Amniotic stem cell (primary cell): ENCODE measurements at places on chromosomes 4 and X.

DNA sequence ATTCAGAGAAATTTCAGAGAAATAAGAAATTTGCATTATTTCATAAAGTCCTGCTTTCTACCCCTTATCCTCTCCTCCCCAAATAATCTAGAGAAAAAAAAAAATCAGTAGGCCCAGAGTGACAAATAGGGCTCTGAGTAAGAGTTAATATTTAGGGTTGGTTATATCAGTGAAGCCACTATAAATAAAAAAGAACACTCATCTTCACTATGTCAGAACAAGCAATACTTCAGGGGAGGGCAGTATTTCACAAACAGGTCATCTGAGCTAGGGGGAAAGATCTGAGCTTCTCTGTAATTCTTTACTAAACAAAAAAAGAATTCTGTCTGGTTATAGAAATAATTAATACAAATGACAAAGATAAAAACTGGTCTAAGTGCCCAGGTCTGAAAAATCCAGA is 39.4 kb downstream of the PDE5A start:
- DNase-seq = no peak

DNA sequence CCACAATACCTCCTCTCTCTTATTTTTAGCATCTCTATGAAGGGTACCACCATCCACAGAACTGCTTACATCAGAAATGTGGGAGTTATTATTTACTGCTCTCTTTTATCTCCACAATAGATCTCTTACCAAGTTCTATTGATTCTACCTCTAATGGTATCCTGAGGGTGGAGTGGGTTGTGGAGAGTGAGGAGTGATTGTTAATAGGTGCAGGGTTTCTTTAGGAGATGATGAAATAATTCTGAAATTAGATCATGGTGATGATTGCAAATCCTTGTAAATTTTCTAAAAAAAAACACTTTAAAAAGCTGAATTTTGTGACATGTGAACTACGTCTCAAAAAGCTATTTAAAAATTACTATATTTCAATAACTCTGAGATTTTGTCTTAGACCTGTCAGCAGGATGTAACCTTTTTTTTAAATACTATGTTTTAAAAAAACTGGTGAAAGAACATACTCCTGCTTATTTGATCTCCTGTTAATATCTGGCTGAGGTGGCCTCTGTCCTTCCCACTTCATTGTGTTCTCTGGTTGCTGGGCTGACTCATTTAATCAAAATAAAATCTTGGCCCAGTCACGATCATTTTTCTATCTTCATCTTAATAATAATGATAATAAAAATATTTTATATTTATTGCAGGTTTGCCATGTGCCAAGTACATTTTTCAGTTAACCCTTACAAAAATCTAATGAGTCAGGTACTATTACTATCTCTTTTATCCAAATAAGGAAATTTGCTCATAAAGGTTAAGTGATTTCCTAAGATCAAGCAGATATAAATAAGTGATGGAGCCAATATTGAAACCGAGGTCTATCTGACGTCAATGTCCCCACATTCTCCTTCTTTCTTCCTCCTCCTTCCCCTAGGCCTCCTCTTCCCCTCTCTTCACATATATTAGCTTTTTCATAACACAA is 73.5 kb downstream of the GLUD2 start:
- DNase-seq = no peak

- no peak for DNase-seq
Measured at GRCh38 chr4:168574581-168575295, 77.9 kb downstream of the PALLD start.

GRCh38 chr4:109820563-109820962 is 5.0 kb downstream of the GAR1 start:
- DNase-seq = no peak

GRCh38 chrX:110437686-110438085 is 79.0 kb downstream of the RTL9 start:
- no peak for DNase-seq

GRCh38 chr4:1053080-1053661 is 41.7 kb downstream of the FGFRL1 start:
- peak; percentile 68 for DNase-seq

DNA sequence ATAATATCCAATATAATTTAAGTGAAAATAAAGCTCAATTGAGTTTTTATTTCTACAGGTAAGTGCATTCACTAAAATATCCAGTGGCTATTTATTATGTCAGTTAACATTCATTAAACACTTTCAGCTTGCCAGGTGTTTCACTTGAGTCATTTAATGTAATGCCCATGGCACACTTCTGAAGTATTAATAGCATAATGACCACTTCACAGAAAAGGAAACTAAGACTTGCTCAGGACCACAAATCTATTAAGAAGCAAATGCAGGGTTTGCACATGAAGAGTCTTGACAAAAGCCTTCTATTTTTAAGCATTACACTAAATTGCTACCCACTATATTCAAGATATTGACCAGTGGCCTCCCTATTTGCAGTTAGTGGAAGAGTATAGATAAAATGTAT is 612.7 kb downstream of the KCTD8 start:
- no peak for DNase-seq

DNA sequence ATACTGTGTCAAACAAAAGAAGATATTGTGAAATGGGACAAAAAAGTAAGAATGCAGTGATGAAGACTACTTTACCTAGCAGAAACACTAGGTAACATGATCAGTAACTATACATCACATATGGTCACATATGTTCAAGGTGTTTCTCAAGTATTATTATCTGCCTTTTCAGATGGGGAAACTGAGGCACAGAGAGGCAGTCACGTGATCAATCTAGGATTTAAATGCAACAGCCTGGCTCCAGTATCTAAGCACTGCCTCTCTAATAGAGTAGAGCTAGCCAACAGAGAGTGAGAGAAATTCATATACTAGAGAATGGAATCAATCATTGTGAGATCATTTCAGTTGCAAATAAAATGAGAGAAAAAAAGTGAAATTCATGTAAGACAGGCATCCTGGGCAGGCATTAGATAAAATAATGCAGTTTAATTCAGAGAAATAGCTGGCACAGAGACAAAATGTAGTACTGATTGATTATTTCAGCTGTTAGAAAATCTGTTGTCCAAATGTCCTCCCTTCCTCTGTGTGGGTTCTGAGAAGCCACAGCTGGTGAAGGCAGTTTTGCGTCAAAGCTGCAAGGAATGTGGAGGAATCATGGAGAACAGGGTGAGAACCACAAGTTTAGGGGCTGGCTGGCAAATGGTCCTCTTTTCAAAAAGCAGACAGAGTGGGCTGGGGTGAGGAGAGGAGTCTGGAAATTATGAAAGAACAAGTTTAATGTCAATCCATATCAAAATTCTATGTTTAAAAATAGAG is 26.0 kb downstream of the SMIM43 start:
- no peak for DNase-seq

GRCh38 chr4:92047209-92047875 is 256.4 kb upstream of the GRID2 start:
- no peak for DNase-seq

DNA sequence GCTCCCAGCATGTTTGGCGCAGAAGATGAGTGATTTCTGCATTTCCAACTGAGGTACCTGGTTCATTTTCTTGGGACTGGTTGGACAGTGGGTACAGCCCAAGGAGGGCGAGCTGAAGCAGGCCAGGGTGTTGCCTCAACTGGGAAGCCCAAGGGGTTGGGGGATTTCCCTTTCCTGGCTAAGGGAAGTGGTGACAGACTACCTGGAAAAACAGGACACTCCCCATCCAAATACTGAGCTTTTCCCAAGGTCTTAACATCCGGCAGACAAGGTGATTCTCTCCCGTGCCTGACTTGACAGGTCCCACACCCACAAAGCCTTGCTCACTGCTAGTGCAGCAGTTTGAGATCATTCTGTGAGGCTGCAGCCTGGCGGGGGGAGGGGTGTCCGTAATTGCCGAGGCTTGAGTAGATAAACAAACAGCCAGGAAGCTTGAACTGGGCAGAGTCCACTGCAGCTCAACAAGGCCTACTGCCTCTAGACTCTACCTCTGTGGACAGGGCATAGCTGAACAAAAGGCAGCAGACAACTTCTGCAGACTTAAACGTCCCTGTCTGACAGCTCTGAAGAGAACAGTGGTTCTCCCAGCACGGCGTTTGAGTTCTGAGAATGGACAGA is 307.7 kb upstream of the ARSJ start:
- DNase-seq = no peak

DNA sequence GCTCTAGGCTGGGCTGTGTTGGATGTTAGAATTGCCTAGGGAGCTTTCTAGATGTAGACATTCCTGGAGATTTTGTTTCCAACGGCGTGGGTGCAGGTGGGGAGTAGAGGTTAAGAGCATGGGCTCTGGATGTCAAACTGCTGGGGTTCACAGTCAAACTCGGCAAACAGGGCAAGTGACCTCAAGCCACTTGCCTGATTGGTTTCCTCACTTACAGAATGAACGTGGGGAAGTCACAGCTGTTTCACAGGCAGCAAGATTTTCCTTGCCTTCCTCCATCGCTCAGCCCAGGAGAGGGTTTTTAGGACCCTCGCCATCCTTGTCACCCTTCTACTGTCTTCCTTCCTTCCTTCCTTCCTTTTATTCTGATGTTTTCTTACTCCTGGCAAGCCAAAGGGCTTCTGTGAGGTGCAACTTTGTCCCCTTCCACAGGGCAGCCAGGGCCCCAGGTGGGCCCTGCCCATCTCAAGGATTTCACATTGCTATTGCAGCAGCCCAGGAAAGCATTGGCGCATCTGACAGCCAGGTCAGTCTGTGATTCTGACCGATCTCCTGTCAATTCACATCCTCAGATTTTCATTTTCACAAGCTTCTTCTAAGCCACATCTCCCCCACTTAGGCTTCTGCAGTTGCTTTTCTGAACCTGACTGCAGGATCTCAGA is 7.0 kb downstream of the RTL5 start:
- DNase-seq = no peak

- DNase-seq = peak; percentile 49
Measured at GRCh38 chr4:159446266-159446976, 343.5 kb downstream of the RAPGEF2 start.

- no peak for DNase-seq
Measured at GRCh38 chr4:140662082-140662869, 93.5 kb upstream of the UCP1 start.

DNA sequence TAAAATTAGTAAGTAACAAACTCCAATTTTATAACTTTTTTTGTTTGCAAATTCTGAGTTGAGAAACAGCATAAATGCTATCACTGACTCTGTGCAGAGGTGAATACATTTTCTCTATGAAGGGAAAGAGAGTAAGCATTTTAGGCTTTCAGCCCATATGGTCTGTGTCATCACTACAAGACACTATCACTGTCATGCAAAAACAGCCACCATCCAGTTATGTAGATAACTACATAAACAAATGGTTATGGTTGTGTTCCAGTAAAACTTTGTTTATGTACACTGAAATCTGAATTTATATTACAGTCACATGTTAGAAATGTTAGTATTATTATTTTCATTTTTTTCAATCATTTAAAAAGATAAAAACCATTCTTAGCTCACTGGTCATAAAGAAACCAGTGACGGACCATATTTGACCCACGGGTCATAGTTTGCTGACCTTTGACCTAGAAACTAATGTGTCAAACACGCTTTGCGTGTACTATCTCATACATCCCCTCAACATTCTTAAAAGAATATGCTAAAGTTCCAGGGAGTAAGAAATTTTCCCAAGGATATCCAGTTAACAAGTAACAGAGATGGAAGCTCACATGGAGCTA is 29.1 kb downstream of the RASGEF1B start:
- DNase-seq = no peak

DNA sequence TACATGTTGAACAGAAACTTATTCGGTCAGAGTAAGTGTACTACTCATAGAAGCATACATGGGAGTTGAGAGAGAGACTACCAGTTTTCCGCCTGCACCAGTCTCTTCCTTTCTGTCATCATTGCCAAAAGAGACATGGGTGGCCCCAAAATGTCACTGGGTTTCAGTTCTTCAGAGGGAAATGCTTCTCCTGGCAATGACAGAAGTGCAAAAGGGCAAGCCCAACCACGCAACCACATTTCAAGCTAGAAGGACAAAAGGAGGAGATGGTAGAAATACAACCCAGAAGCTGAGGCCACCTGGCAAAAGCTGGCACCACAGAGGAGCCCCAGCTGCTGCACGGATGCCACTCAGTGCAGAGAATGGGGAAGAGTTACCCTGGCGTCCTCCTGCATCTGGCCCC is 320.1 kb downstream of the BCOR start:
- DNase-seq = no peak

GRCh38 chr4:17723648-17724047 is 57.8 kb downstream of the FAM184B start:
- DNase-seq = no peak

- no peak for DNase-seq
Measured at GRCh38 chr4:47334652-47335051, 128.8 kb downstream of the COMMD8 start.
